ENCODE measurements at places on chromosomes 12 and 14.
A peak's percentile ranks its signal among the peaks of the same experiment; 100 is the strongest.

DNA sequence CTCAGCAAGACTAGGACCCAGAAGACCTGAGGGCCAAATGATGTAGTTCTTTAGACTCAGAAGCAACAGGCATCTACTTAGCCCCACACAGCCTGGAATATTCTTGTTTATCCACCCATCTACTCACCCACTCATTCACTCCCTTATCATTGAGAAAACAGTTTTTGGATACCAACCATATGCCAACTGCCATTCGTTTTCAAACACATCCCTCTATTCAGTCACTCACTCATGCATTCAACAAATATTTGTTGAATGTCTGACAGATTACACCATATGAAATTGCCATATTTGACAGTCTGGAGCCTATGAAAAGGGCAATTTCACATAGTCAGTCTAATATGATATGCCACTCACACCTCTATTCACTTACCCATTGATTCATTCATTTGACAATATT, 103.2 kb downstream of the NT5DC3 start:
- no peak for DNase-seq

DNA sequence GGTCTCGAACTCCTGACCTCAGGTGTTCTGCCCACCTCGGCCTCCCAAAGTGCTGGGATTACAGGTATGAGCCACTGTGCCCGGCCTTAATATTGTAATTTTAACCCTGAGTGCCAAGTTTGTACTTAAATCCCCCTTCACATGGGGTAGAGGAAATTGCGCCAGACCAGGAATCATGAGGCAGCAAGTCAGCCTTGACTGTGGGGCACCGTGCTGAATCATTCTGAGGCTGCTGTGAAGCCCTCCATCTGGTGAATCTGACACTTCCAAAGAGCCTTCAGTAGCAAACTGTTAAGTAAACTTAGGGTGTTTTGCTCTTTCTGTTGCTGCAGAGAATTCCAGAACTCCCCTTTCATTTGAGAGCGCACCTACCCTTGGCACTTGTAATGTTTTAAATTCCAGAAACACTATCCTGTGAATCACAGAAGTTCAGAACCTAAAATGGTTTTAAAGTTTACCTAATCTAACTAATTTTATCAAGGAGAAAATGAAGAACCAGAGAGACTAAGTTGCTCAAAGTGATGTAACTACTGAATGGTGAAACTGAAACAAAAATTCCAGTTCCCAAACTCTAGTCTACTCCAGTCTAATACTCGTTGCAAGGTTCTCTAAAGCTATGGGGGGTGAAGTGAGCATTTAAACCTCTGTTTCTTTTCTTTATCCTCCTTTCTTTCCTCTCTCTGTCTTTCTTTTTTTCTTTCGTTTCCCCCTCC, 7.5 kb downstream of the HEBP1 start:
- peak; percentile 74 for DNase-seq

DNA sequence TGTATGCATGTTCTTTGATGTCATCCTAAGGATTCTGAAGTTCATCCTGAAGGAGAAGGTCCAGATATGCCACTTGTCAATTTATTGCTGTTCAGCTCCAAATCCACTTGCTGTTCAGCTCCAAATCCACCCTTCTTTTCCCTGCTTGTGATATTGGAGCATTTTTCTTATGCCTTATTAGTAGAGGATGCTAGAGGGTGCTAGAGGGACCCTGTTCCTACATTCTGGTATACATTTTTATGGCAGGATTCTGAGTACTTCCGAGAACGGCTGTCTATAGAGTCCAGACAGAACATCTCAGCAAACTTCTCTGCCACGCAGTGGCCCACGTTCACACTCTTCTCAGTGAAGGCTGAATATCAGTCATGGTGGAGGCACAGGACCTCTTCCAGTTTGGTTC, 406.7 kb downstream of the NOVA1 start:
- no peak for DNase-seq

- DNase-seq, result no peak
These were observed 3.7 kb upstream of the FERMT2 start for GRCh38 chr14:52954346-52955214.

- DNase-seq, result no peak
These were observed 198.5 kb downstream of the SLC25A21 start for GRCh38 chr14:36973806-36974442.

DNA sequence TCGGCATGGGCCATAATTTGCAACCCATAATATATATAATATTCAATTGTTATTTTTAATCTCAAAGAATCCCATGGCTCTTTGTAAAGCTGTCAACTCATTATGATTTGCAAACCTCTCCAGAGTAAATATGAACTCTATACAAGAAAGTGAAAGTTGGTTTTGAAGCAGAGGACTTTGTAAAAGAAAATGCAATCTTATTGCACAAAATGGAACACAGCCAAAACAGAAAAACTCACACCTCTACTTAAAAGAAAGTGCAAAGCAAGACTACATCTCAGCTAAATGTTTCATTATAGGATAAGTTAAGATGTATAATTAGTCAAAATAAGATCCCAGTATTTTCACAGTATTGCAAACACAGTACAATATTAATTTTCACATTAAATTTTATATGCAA, 111.2 kb upstream of the FLRT2 start:
- no peak for DNase-seq

DNA sequence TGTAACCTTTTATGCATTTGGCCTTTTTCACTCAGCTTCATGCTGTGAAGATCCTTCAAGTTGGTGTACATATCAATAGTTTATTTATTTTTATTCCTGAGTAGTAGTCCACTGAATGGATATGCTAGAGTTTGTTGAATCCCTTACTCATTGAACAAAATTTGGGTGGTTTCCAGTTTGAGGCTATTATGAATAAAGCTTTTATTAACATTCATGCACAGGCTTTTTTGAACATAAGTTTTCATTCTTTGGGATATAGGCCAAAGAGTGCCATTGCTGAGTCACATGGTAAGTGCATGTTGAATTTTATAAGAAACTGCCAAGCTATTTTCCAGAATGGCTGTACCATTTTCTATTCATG, 59.5 kb upstream of the CAPRIN2 start:
- no peak for DNase-seq

DNA sequence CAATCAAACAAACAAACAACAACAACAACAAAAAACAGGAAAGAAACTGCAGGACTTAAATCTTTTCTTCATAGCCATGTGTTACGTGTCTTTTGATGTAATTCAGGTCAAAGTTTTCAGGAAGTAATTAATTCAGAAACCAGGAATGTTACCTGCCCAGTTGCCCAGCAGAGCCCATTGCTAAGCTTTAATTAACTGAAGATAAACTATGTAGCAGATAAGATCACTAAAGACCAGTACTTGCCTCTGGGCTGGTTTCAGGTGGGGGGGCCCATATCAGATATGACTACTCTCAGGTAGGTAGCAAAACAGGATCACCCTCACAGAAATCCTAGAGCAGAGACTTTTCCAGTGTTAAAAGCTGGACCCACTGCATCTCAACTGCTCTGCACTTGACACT, 69.2 kb downstream of the LIN7A start:
- DNase-seq, result no peak

GRCh38 chr12:94762943-94763342, 112.6 kb upstream of the TMCC3 start:
- DNase-seq, result no peak

DNA sequence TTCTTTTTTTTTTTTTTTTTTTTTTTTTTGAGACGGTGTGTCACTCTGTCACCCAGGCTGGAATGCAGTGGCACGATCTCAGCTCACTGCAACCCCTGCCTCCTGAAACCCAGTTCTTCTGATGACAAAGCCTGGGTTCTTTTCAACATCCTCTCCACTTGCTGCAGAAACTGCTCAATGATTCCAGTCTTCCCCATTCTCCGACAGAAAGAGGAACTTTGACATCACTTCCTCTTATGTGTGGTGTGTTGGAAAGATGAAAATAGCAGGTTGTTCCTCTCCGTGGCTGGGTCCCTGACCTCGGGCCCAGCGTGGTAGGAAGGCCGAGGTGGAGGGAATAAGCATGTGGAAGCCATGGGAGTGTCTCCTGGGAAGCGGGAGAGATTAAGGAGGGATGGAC, 198.4 kb downstream of the PHETA1 start:
- DNase-seq, result peak; percentile 98

GRCh38 chr12:31471051-31471450, 119.9 kb downstream of the DENND5B start:
- DNase-seq, result no peak

DNA sequence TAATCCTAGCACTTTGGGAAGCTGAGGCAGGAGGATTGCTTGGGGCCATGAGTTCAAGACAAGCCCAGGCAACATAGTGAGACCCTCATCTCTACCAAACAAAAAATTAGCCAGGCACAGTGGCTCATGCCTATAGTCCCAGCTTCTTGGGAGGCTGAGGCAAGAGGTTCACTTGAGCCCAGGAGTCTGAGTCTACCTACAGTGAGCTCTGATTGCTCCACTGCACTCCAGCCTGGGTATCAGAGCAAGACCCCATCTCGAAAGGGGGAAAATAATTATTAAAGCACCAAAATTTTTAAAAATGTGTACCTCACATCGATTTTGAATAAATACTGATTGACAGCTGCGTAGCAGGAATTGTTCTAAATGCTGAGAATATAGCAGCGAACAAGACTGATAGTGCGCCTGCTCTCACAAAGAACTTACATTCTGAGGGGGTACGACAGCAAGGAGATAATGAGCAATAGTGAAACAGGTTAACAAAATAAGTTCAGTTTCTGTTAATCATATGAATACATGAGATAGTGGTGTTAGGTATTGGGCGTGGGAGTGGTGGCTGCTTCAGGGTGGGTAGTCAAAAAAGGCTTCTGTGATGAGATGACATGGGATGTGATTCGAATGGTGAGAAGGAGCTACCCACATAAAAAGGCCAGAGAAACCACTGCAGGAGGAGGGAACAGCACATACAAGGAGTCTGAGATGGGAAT, 19.6 kb downstream of the HCFC2 start:
- DNase-seq, result no peak

DNA sequence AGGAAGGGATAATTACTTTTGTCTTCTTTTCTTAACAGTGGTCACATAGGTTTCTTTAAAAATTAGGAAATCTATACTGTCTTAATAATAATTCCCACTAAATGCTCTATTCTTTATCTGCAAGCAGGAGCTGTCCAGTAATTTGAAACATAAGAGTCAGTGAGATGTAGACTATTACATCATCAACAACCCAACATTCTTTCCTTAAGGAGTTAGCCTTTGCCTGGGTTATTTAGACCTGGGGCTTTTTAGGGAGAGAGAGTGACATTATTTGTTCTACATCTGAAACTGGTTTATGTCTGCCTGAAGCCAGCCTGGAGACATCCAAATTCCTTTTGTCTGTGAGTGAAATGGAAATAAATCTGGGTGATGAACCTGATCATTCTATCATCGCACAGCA, 294.4 kb downstream of the TMTC2 start:
- no peak for DNase-seq

GRCh38 chr12:47721431-47721973, 3.8 kb downstream of the ENDOU start:
- peak; percentile 92 for DNase-seq

- DNase-seq, result no peak
These were observed 526 bp upstream of the MRPL42 start for GRCh38 chr12:93466625-93467350.

DNA sequence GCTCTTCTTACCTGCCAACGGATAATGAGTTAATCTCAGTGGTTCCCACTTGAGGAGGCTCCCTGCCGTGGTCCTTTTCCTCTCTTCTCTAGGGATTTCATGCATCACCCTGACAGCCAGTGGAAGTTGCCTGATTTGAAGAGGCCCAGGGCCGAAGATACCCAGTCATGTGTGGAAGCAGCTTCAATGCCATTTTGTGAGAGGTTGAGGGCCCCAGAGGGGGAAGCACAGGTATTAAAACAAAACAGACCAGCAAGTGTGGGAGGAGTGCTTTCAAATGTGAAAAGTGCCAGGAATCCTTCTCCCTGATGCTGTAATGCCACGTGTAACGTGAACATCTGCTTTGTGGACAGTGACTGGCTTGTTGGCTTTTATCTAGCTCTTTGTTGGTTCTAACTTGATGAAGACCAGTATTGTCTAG, 1.5 kb downstream of the TCP11L2 start:
- no peak for DNase-seq

DNA sequence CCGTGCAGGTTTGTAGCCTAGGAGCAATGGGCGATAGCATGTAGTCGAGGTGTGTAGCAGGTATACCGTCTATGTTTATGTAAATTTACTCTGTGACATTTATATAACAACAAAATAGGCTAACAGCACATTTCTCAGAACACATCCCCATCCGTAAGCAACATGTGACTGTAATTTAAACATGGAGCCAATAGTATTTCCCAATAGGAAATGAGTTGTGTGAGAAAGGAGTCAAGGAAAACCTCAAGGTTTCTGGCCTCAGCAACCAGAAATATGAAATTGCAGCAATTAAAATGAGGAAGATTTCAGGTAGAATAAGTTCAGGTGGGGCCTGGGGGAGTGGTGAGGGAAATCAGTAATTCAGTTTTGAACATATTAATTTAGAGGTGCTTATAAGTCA, 136.0 kb downstream of the MSRB3 start:
- no peak for DNase-seq

DNA sequence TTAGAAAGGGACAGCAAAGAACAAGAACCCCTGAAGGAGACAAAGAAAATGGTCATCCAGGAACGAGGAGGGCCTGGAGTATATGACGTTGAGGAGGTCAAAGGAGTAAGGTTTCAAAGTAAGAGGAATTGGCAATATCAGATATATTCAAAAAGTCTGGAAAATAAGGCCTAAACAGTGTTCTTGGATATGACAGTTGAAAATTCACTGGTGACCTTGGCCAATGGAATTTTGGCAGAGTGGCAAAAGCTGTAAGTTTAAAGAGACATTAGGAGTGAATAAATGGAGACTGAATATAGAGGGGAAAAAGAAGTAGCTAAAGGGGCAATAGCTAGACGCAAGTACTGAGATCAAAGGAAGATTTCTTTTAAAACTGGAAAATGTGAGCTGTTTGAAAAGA, 4.1 kb upstream of the ACTN1 start:
- no peak for DNase-seq

- no peak for DNase-seq
These were observed 1.1 kb upstream of the CDC42BPB start for GRCh38 chr14:103058164-103059055.

- DNase-seq, result peak; percentile 17
These were observed 236.4 kb downstream of the PCNX1 start for GRCh38 chr14:71143381-71144290.

GRCh38 chr12:53046655-53047220, 3.1 kb upstream of the TNS2 start:
- peak; percentile 40 for DNase-seq

DNA sequence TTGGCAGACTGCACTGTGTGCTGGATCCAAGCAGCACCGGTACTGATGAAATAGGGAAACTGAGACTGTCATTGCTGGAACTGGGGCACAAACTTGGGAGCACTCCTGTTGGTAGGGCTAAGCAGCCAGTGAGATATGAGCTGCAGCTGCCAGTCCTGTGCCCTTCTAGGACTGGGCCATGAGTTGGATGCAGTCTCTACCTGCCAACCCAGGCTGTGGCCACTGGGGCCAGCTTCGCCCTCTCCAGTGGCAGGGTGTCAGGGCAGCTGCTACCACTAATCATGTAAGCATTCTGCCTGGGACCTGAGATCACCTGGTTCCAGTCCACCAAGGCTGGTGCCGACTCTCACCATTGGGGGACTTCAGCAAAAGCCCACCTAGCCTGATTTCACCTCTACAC, 121.1 kb downstream of the PAWR start:
- no peak for DNase-seq

- no peak for DNase-seq
These were observed 716 bp downstream of the HSP90AA1 start for GRCh38 chr14:102085948-102086708.

All from MV-4-11 (cell line).